Esophagus muscularis mucosa (tissue), 4 donors: ENCODE measurements at places on chromosomes 12 and 14. TPM values are rescaled to one million over a fixed set of nuclear protein-coding genes. Genes with fewer than 3 reads are reported as not detected.

The TUNAR gene
- not detected for total RNA-seq

The KRT81 gene
- total RNA-seq = 0.42 TPM

The PKP2 gene
- 1.3 TPM for total RNA-seq

The OR4K15 gene
- not detected for total RNA-seq

The DNAJC22 gene
- total RNA-seq = not detected

The KRT6C gene
- total RNA-seq = not detected

The CACNA2D4 gene
- 0.84 TPM for total RNA-seq

DNA sequence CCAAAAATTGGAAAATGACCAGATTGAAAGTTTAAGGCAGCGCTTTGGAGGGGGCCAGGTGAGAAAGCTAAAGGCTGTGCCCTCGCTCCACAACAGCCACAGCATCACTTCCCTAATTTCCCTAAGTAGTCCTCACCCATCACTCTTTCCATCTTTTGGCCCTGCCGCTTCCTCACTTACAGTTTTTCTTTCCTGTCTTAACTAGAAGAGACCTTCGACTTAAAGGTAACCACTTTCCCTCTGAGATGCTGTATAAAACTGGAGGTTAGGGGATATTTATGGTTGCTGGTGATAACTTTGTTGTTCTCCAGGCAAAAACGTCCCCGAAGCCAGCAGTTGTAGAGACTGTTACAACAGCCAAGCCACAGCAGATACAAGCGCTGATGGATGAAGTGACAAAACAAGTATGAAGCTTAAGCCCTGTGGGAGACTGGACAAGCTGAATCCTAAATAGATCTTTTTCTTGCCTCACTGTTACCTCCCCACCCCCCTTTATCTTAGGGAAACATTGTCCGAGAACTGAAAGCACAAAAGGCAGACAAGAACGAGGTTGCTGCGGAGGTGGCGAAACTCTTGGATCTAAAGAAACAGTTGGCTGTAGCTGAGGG lies 4.3 kb downstream of the DDIT3 start:
- peaks cover 69% of the 10 kb centered on the region for H3K36me3 ChIP-seq
- H3K4me3 ChIP-seq = no peak overlapping the region
- H3K27me3 ChIP-seq = no peaks in the 10 kb centered on the region

- no peaks in the 10 kb centered on the region for H3K27me3 ChIP-seq
- DNase-seq = no peak
- no peaks in the 10 kb centered on the region for H3K4me1 ChIP-seq
- peak overlapping the region; percentile 10 for H3K27ac ChIP-seq
- H3K4me3 ChIP-seq = no peak overlapping the region
Observed at GRCh38 chr14:24277606-24278321, 6.4 kb upstream of the RABGGTA start.

DNA sequence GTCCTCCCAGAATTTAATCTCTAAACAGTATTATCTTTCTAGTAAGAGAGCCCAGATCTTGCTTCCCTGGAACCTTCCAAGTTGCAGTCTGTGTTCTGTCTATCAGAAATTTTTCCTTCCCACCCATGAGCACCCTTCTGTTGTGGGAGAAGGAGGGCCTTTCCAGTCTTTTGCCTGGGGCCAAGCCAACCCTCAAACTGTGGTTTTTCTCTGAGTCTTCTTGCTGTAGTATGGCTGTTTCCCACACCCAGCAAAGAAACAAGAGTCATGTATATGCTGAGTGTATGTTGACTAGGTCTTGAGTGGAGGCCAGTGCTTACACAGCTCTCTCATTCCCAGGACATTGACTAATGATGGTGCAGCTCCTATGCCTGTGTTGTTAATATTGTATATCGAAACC lies 104.5 kb downstream of the TGFB3 start:
- H3K36me3 ChIP-seq = peaks cover under 1% of the 10 kb centered on the region
- peak overlapping the region; percentile 51 for H3K27ac ChIP-seq
- no peaks in the 10 kb centered on the region for H3K27me3 ChIP-seq
- H3K4me1 ChIP-seq = peaks cover 11% of the 10 kb centered on the region

GRCh38 chr12:47854531-47854930 lies 34.8 kb upstream of the HDAC7 start:
- H3K27me3 ChIP-seq = no peaks in the 10 kb centered on the region
- H3K4me1 ChIP-seq = no peaks in the 10 kb centered on the region
- H3K36me3 ChIP-seq = no peaks in the 10 kb centered on the region
- H3K27ac ChIP-seq = no peak overlapping the region
- H3K4me3 ChIP-seq = no peak overlapping the region

- H3K36me3 ChIP-seq = no peaks in the 10 kb centered on the region
- no peak for DNase-seq
- no peaks in the 10 kb centered on the region for H3K4me1 ChIP-seq
- H3K4me3 ChIP-seq = no peak overlapping the region
Observed at GRCh38 chr12:59191372-59191771, 271.1 kb upstream of the LRIG3 start.

- H3K4me3 ChIP-seq = peak overlapping the region; percentile 26
- no peaks in the 10 kb centered on the region for H3K36me3 ChIP-seq
- peak overlapping the region; percentile 50 for H3K27ac ChIP-seq
Observed at GRCh38 chr12:94208622-94208966, 60.2 kb downstream of the PLXNC1 start.

DNA sequence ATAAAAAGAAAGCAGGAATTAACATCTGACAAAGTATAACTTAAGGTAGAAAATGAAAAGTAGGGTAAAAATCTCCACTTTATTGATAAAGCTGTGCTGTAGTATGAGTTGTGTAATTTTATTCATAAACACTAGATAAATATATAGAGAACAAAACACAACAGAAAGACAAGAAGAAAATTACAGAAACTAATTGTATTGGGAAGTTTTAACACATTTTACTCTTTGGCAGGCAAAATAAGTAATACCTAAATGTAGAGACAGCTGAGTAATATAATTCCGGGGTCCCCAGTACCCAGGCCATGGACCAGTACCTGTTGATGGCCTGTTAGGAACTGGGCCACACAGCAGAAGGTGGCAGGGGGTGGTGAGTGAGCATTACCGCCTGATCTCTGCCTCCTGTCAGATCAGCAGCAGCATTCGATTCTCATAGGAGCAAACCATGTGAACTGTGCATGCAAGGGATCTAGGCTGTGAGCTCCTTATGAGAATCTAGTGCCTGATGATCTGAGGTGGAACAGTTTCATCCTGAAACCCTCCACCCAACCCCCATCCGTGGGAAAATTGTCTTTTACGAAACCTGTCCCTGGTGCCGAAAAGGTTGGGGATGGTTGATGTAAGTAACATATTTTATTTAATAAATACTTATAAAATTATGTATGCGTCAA lies 84.4 kb upstream of the ETV6 start:
- no peak overlapping the region for H3K4me3 ChIP-seq
- H3K27me3 ChIP-seq = no peaks in the 10 kb centered on the region
- DNase-seq = no peak
- H3K4me1 ChIP-seq = peaks cover 5% of the 10 kb centered on the region
- no peak overlapping the region for H3K27ac ChIP-seq

GRCh38 chr12:11578461-11578993 lies 70.9 kb upstream of the ETV6 start:
- H3K27me3 ChIP-seq = no peaks in the 10 kb centered on the region
- H3K4me3 ChIP-seq = no peak overlapping the region
- H3K4me1 ChIP-seq = peaks cover 42% of the 10 kb centered on the region
- DNase-seq = no peak
- no peaks in the 10 kb centered on the region for H3K36me3 ChIP-seq

GRCh38 chr14:85576218-85576617 lies 46.3 kb downstream of the FLRT2 start:
- DNase-seq = no peak
- no peaks in the 10 kb centered on the region for H3K36me3 ChIP-seq

DNA sequence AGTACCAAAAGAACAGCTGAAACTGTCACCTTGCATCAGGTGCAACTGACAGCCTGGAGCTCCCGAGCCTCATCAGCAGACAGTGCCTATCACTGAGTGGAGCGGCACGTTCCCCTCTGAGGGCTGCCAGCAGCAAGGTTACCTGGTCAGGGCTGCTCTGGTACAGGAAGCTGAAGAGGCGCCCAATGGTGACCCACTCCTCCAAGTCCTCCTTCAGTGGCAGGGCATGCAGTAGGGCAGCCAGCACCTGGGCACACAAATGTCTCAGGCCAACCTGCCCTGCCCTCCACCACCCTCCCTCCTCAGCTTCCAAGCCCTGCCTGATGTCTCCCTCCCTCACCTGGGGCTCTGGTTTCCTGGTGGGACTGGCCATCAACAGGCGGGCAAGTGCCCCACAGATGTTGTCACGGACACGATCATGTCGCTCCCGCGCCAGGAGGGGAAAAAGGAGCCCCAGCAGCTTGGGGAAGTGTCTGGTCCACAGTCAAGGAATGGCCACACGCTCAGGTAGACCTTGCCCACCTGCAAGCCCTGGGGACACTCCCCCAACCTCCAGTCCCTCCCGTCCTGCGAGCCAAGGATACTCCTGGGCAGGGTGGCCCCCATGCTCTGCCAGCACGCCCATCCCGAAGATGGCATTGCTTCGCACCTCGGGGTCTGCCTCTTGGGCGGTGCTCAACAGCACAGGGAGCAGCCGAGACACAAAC lies 7.1 kb downstream of the IPO4 start:
- H3K27ac ChIP-seq = no peak overlapping the region
- peaks cover 98% of the 10 kb centered on the region for H3K36me3 ChIP-seq
- peaks cover 15% of the 10 kb centered on the region for H3K4me1 ChIP-seq
- no peak for DNase-seq
- H3K4me3 ChIP-seq = no peak overlapping the region

- H3K36me3 ChIP-seq = no peaks in the 10 kb centered on the region
- no peak overlapping the region for H3K27ac ChIP-seq
- H3K4me3 ChIP-seq = no peak overlapping the region
- H3K4me1 ChIP-seq = peaks cover 55% of the 10 kb centered on the region
- no peaks in the 10 kb centered on the region for H3K27me3 ChIP-seq
Observed at GRCh38 chr12:88544991-88545980, 35.0 kb downstream of the KITLG start.

- H3K36me3 ChIP-seq = no peaks in the 10 kb centered on the region
- no peak for DNase-seq
Observed at GRCh38 chr12:115185506-115185905, 501.5 kb upstream of the TBX3 start.

- no peaks in the 10 kb centered on the region for H3K27me3 ChIP-seq
- peak overlapping the region; percentile 93 for H3K4me3 ChIP-seq
- peak overlapping the region; percentile 98 for H3K27ac ChIP-seq
- peaks cover 30% of the 10 kb centered on the region for H3K4me1 ChIP-seq
- DNase-seq = no peak
Observed at GRCh38 chr12:89706986-89707702, 1.5 kb downstream of the ATP2B1 start.

DNA sequence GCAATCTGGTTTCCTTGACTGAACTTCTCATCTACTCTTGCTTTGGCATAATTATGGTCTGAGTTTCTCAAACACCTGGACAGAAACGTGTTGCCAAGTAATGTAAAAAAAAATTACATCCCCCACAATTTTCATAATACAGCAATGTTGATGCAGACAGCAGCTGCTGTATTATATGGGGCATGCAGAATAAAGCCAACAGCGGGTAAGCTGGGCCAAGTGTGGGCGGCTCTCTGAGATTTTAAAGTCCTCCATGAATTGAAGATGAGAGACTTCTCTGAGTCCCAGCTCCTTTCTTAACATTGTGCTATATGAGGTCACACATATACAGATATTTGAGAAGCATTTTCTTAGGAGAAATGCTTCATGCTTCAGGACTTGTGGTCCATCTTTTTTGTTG lies 881.2 kb downstream of the GALC start:
- no peaks in the 10 kb centered on the region for H3K4me1 ChIP-seq
- no peak overlapping the region for H3K4me3 ChIP-seq
- H3K27ac ChIP-seq = no peak overlapping the region
- H3K27me3 ChIP-seq = no peaks in the 10 kb centered on the region

DNA sequence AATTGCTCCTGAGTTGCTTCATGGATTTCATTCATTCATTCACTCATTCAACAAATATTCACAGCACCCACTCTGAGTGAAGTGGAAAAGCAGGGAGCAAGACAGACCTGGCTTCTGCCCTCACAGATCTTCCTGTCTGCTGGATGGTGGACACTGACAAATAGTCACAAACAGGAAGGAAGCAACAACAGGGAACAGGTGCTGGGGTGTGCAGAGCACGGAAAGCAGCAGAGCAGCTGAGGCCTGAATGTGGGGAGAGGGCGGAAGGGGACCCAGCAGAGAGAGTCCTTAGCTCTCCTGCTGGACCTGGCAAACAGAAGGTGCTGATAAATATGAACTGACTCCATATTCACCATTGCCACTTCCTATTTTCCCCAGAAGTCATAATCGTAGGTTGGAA lies 54.4 kb downstream of the SETD3 start:
- no peaks in the 10 kb centered on the region for H3K27me3 ChIP-seq
- H3K4me3 ChIP-seq = no peak overlapping the region
- H3K4me1 ChIP-seq = peaks cover 15% of the 10 kb centered on the region
- no peak overlapping the region for H3K27ac ChIP-seq
- no peak for DNase-seq

GRCh38 chr12:67498991-67499390 lies 149.6 kb upstream of the DYRK2 start:
- no peaks in the 10 kb centered on the region for H3K4me1 ChIP-seq
- H3K27ac ChIP-seq = no peak overlapping the region
- no peak overlapping the region for H3K4me3 ChIP-seq
- H3K36me3 ChIP-seq = no peaks in the 10 kb centered on the region
- no peak for DNase-seq

GRCh38 chr14:22265319-22266141 lies 323.5 kb downstream of the DAD1 start:
- no peaks in the 10 kb centered on the region for H3K4me1 ChIP-seq
- DNase-seq = peak; percentile 50
- H3K4me3 ChIP-seq = no peak overlapping the region
- H3K36me3 ChIP-seq = no peaks in the 10 kb centered on the region

- H3K4me3 ChIP-seq = no peak overlapping the region
- no peak overlapping the region for H3K27ac ChIP-seq
- H3K4me1 ChIP-seq = no peaks in the 10 kb centered on the region
- DNase-seq = no peak
Observed at GRCh38 chr14:102580550-102581110, 11.8 kb upstream of the RCOR1 start.

DNA sequence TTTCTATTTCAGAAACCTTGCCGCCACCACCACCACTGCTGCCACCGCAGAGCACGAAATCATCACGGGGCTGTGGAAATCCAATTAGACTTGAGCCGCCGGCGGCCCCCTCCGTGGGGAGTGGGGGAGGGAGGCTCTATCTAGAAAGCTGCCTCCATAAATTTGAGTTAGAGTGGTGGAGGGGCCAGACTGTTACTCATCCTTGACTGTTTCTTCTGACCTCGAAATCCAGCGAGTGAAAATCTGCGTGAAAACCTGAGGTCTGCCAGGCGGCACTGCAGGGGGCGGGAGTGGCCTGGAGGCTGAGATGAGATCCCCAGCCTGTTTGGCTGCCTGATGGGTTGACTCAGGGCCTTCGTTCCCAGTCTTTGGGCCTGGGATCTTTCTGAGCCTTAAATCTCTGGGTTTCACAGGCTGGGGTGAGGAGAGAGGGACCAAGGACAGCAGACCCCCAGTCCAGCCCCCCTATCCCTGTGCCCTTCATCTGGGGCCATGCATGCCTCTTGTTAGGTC lies 29.9 kb downstream of the TSPAN9 start:
- H3K36me3 ChIP-seq = peaks cover 4% of the 10 kb centered on the region
- no peak overlapping the region for H3K4me3 ChIP-seq
- H3K4me1 ChIP-seq = peaks cover 40% of the 10 kb centered on the region
- H3K27me3 ChIP-seq = no peaks in the 10 kb centered on the region
